ENCODE measurements at places on chromosomes 12 and 14.

DNA sequence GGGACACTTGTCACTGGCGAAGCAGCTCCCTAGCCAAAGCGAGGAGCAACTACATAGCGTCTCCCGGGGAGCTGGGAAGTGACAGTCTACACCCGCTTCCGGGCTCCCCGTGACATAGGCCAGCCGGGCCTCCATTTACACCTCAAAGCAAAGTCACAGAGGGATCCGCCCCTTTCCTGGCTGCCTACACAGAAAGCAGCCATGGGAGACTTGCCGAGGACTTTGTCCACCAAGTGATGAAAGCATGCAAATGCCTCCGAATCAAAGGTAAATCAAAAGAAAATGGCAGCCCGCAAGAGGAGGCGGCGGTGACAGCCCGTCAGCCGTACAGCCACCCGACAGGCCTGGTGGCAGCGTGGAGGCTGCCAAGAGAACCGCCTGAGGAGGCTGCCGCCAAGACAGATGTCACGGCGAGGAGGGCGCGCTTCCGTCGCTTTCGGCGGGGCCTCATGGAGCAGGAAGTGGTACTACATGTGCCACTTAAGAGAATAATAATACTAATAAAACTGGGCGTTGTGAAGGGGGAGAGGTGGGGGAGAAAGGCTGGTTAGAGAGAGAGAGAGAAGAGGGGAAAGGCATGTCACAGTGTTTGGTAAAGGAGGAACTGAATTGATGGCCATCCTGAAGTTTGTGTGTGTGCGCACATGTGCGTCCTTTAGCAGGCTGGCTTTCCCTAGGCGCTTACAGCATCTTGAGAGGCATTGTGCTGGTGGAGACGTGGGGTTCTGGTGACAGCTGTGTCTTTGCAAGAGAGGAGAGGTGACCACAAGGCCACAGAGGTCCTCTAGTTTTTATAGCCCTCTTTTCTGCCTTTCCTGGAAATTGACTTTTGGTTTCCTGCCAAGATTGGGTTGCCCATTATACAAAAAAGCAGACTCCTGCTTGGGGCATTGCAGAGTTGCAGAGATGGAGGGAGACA, 661.7 kb downstream of the VRK1 start:
- DNase-seq = no peak

- DNase-seq = no peak
These were observed 396.9 kb downstream of the TMTC2 start for GRCh38 chr12:83083616-83084015.

- no peak for DNase-seq
These were observed 400.3 kb downstream of the ZFP36L1 start for GRCh38 chr14:68392393-68393141.

DNA sequence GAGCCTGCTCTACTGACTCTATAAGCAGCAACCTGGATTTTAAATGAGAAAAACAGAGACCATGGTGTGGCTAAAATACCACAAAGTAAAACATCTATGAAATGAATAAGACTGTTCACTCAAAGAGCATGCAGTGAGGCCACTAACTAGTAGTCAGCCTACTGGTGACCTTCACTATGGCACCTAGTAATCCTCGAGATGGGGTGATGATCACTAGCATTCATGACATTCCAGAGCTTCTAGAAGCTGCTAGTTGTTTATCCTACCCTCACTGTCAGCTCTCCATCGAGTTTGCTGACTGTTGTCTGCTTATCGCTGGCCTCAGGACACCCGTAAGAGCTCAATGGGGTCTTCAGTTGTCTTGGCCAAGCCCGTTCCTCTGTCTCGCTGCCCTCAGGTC, 13.7 kb downstream of the SPTB start:
- DNase-seq = no peak

- DNase-seq = peak; percentile 28
These were observed 42.0 kb upstream of the ETV6 start for GRCh38 chr12:11607313-11608081.

DNA sequence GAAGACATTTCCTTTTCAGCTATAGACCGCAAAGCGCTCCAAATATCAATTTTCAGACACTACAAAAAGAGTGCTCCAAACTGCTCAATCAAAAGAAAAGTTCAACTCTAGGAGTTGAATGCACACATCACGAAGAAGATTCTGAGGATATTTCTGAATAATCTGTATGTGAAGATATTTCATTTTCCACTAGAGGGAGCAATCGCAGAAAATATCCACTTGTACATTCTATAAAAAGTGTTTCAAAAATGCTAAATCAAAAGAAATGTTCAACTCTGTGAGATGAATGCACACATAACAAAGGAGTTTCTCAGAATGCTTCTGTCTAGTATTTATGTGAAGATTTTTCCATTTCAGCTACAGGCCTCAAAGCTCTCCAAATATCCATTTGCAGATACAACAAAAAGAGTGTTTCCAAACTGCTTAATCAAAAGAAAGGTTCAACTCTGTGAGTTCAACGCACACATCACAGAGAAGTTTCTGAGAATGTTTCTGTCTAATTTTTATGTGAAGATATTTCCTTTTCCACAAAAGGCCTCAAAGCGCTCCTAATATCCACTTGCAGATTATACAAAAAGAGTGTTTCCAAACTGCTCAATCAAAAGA, 643.8 kb upstream of the ALG10B start:
- DNase-seq = no peak

DNA sequence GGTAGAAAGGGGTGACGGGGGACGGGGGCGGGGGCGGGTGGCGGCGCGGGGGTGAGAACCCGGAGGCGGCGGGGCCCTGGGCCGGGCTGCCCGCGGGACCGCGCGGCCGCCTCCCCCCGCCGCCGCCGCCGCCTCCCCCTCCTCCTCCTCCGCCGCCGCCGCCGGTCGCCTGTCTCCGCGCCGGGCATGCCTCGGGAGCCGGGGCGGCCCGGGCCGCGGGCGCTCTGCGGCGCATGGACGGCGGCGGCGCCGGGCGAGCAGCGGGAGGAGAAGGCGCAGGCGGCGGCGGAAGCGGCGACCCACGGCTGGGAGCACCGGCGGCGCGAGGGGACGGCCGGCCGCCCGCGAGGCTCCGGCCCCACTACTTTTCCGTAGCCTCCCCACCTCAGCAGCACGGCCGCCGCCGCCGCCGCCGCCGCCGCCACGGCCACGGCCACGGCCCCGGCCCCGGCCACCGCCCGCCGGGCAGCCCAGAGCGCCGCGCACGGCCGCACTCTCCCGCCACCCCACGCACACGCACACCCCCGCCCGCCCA, at the start of gene NPAS3:
NPAS3 (plus strand) TSS at position 161 of the 535 bp plus-strand sequence.
- DNase-seq = no peak

DNA sequence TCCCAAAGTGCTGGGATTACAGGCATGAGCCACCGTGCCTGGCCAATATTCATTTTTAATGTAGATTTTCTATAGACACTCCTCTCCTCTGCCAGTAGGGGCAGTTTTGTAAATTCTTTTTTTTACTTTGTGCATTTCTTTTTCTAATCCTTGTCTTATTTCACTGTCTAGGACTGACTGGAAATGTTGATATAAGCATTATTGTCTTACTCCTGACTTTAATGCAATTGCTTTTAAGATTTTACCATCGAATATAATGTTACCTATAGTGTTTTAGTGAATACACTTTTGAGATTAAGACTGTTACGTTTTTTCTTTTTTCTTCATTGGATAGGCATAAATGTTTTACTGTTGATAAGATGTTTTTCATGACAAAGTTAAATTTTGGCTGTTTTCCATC, 35.4 kb upstream of the EMP1 start:
- no peak for DNase-seq

- no peak for DNase-seq
These were observed 131.9 kb upstream of the CLEC14A start for GRCh38 chr14:38387821-38388220.

DNA sequence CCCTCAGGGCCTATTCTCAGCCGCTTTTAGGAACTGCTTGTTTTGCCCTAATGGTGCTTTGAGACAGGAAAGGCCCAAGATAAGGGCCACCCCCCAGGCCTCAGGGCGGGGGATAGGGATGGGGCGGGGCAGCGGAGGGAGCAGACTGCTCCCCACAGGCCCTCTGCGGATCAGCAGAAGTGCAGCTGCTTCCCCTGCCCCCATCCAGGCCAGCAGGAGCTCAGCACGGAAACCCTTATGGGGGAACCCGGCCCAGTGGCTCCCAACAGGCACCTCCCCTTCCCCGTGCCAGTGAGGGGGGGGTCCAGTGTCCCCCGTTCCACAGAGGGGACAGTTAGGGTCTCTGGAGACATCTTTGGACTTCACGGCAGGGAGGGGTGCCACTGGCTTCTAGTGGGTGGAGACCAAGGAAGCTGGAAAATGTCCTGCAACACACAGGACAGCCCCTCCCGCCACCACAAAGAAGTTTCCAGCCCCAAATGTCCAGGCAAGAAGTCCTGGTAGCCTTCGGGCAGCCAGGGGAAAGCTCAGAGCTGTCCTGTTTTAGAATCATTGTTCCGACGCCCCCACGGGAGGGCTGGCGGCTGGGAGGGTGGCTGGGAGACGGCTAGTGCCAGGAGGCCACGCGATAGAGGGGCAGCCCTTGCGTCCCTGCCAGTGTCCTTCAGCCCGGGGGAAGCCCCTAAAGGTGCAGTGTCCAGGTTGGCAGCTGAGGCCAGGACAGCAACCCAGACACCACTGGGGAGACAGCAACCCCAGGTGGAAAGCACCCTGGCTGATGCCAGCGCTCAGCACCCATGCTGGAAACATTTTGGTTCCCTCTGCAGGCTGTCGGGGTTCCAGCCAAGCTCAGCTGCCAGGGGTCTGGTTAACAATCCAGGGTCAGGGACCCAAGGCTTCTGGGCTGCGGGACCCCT, 10.4 kb upstream of the GPR132 start:
- DNase-seq = no peak

- DNase-seq = peak; percentile 8
These were observed 518 bp downstream of the GSKIP start for GRCh38 chr14:96363751-96364336.

- no peak for DNase-seq
These were observed 9.5 kb downstream of the TMEM106C start for GRCh38 chr12:47972895-47973294.

- no peak for DNase-seq
These were observed 79.6 kb downstream of the OTX2 start for GRCh38 chr14:56730538-56731145.

DNA sequence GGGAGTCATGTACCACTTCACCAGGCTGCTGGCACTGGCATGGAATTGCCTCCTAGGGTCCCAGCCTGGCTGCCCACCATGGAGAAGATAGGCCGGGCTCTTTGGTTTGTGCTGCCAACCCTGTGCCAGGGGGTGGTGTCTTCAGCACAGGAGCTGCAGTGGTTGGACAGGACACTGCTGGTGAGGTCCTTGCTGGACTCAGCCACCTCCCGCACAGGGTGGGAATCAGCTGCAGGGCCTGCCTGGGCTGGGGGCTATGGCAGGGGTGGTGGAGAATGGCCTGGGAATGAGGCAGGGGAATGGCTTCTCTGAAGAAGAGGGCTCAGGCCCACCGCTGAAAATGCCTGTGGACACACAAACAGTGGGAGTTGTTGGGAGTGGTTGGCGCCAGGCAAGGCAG, 70.6 kb upstream of the CAPRIN2 start:
- DNase-seq = no peak

GRCh38 chr12:1935700-1936378, 17.4 kb upstream of the CACNA2D4 start:
- DNase-seq = no peak

DNA sequence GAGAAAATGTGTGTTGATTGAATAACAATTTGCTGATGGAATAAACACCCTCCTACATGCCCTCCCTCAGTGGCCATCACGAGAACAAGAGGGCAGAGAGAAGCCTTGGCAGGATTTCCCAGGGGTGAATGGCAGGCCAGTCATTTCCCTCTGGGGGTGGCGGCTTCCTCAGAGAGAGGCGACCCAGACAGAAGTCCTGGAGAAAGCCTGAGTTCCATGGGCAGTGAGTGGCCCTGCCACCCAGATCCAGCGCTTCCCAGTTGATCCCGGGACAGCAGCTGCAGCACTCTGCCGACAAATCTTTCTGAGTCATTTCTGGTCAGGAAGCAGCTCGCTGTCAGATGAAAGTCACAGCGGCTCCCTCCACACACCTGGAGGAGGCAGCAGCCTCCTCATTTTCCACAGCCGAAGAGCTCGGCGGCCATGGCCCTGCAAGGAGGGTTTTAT, 123.0 kb downstream of the SCARB1 start:
- DNase-seq = no peak

DNA sequence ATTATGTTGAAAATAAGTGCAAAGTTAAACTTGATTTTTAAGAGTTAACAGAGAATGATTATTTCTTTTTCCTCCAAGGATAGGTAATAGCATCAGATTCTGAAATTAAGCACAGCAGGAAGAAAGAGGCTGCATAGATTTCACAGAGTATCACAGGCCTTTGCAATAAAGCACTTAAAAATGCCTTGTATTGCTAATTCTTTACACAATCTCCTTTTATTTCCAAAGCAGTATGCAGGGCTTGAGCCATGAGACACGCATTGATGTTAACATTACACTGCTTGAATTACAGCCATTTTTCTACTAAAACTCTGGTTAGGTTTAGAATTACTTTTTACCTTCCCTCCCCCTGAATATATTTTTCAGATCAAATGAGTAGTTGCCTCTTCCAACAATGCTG, 398.3 kb downstream of the BCAT1 start:
- DNase-seq = no peak

GRCh38 chr14:28494196-28494595, 272.4 kb upstream of the FOXG1 start:
- DNase-seq = no peak

DNA sequence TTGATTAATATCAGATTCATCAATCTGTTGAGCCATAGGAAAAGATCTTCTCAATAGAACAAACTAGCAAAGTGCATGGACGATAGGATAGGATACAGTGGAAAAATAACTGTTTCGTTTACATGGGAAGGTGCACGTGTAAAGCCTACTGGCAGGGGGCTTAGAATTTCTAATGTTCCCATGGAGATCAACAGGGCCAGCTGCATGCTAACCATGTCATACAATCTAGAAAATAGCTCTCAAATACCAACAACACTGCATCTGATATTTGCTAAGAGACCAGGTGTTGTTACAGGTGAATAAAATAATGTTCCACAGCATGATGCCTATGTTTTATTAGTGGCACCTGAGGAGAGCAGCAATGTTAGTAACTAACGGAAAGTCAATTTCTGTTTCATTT, 72.5 kb downstream of the ACSS3 start:
- DNase-seq = no peak

DNA sequence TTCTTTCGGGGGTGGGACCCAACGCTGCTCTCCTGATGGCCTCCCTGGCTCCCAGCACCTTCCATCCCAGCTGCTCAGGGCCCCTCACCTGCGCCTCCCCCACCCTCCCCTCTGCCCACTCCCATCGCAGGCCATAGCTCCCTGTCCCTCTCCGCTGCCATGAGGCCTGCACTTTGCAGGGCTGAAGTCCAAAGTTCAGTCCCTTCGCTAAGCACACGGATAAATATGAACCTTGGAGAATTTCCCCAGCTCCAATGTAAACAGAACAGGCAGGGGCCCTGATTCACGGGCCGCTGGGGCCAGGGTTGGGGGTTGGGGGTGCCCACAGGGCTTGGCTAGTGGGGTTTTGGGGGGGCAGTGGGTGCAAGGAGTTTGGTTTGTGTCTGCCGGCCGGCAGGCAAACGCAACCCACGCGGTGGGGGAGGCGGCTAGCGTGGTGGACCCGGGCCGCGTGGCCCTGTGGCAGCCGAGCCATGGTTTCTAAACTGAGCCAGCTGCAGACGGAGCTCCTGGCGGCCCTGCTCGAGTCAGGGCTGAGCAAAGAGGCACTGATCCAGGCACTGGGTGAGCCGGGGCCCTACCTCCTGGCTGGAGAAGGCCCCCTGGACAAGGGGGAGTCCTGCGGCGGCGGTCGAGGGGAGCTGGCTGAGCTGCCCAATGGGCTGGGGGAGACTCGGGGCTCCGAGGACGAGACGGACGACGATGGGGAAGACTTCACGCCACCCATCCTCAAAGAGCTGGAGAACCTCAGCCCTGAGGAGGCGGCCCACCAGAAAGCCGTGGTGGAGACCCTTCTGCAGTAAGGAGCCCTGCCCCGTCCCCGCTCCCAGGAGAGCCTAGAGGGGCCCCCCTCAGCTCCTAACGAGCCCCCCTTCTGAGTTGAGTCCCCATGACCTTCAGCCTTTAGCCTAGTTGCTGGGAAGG, at the start of gene HNF1A:
HNF1A (plus strand) TSS at position 248 of the 924 bp plus-strand sequence; CDS start at position 474, 226 bp downstream.
- no peak for DNase-seq

Measured in fibroblast of the conjunctiva (primary cell).